H9 (cell line): ENCODE measurements at places on chromosomes 2 and 18. TPM values are rescaled to one million over a fixed set of nuclear protein-coding genes. Genes with fewer than 3 reads are reported as not detected.

The NYAP2 gene
- not detected in 2 replicates for total RNA-seq

The CLHC1 gene
- 8.0 and 9.2 TPM in 2 replicates for total RNA-seq

The LYPD6B gene
- total RNA-seq = 1.0 and 2.0 TPM in 2 replicates

The CRYGD gene
- not detected in 2 replicates for total RNA-seq

The WIPF1 gene
- total RNA-seq = 5.1 and 6.2 TPM in 2 replicates

The SERPINB12 gene
- total RNA-seq = not detected in 2 replicates

The SLC9A2 gene
- 0.04 TPM in 2 replicates for total RNA-seq

The PJVK gene
- total RNA-seq = 4.0 and 4.7 TPM in 2 replicates

GRCh38 chr2:120141300-120142069 lies 81.7 kb downstream of the TMEM185B start:
- no peaks in the 10 kb centered on the region for H3K36me3 ChIP-seq
- no peak for DNase-seq
- no peaks in the 10 kb centered on the region for H3K4me1 ChIP-seq
- H3K27ac ChIP-seq = no peak overlapping the region
- no peaks in the 10 kb centered on the region for H3K27me3 ChIP-seq

DNA sequence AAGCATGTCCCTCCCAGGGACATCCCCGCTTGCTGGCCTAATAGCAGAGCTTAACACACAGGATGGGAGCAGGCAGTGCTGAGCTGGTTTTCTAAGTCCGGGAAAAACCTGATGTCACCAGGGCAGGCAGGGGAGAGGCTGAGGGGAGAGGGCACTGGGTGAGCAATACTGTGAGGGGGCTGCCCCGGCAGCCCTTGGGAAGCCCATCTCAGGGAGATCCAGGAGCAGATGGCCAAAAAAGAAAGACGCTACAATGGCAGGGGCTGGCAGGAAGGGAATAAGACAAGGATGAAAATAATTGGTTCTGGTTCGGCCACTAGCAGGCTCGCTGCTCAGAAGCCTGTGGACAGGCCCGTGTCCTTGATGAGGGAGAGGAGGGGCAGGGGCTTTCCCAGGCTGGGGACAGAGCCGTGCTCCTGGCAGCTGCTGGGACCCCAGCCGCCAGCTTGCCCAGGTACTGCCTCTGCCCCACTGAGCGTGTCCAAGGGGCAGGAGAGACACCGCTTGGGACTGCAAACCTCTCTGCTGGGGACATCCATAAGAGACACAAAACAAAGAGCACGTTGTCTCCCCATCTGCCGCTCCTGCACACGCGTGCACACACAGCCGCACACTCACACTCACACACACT lies 30.2 kb downstream of the SMAD7 start:
- no peak overlapping the region for H3K4me3 ChIP-seq
- peaks cover 7% of the 10 kb centered on the region for H3K4me1 ChIP-seq
- no peak overlapping the region for H3K27ac ChIP-seq
- peaks cover 25% of the 10 kb centered on the region for H3K36me3 ChIP-seq
- no peaks in the 10 kb centered on the region for H3K27me3 ChIP-seq

DNA sequence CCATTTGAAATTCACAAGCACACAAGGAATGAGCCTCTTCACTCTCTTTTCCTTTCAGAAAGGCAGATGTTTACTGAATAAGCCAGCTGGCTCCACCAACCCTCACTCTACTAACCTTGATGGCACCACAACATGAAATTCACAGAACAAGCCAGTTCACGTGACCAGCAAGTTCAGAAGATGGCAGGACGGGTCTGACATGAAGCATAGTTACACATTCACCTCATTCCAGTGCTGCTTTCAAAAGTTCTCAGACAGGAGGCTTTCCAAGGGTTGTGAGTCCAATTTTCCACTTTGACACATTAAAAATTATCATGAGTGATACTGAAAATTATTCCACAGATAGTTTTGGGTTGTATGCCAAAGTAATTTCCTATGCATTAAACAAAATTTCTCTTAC lies 74.2 kb upstream of the MBOAT2 start:
- H3K4me3 ChIP-seq = no peak overlapping the region
- peaks cover 9% of the 10 kb centered on the region; the same call in 1 of the 2 replicates for H3K4me1 ChIP-seq
- no peaks in the 10 kb centered on the region; the same call in 1 of the 2 replicates for H3K27me3 ChIP-seq
- H3K36me3 ChIP-seq = peaks cover 9% of the 10 kb centered on the region
- H3K27ac ChIP-seq = no peak overlapping the region
- no peak for DNase-seq

DNA sequence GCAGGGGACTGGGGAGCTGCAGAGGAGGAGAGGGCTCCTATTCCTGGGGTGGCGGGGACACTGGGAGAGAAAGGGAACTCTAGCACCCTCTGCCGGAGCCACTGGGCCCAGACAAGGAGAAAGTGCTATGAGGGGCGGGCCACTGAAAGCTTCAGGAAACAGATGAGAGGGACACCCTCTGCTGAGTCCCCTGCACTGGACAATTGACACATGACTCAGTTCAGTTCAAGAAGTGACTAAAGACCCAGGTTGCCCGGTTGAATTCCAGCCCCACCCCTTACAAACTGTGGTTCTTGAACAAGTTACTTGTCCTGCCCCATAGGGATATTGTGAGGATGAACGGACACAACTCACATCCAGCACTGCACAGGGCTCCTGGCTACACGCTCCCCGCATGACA lies 5.0 kb downstream of the RUFY4 start:
- H3K27ac ChIP-seq = no peak overlapping the region
- peak; percentile 74 for DNase-seq
- no peak overlapping the region for H3K4me3 ChIP-seq
- H3K36me3 ChIP-seq = no peaks in the 10 kb centered on the region
- H3K4me1 ChIP-seq = no peaks in the 10 kb centered on the region; the same call in 1 of the 2 replicates

DNA sequence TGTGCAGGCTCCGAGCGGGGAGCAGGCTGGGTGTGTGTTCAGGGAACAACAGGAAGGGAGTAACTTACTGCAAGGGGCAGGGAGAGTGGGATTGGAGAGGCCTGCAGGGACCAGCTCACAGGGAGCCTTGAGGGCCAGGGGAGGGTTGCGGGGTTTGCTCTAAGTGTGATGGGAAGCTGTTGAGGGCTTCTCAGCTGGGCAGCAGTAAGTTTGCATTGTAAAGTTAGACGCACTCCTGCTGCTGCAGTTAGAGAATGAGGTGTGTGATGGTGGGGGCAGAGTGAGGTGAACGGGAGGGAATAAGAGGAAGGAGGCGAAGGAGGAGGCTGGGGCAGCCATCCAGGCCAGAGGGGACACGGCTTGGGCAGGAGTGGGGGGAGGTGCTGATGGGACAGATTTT lies 53.4 kb downstream of the BOLA3 start:
- no peaks in the 10 kb centered on the region for H3K4me1 ChIP-seq
- DNase-seq = peak; percentile 15
- H3K36me3 ChIP-seq = peaks cover 49% of the 10 kb centered on the region
- H3K27me3 ChIP-seq = no peaks in the 10 kb centered on the region
- H3K27ac ChIP-seq = no peak overlapping the region
- H3K4me3 ChIP-seq = no peak overlapping the region

GRCh38 chr2:218882461-218882816 lies 1.8 kb downstream of the WNT10A start:
- no peak overlapping the region for H3K27ac ChIP-seq
- peaks cover 88% of the 10 kb centered on the region for H3K27me3 ChIP-seq
- DNase-seq = no peak

DNA sequence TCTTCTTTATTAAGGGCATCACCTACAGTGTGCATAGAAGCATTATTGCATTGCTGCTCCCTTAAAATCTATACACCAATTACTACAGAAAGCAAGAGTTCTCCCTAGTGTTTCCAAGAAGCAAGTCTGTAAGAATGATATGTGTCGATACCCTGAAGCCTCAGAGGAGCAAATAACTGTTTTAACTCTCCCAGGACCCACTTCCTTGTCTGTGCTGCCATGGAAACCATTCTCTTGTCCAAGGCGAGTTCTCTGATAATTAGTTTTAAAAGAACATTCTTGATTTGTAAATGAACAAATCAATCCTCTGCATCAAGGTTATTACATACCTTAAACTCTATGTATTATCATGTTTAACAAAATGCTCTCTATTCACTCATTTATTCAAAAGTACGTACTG lies 326.8 kb upstream of the KLHL14 start:
- no peak overlapping the region for H3K27ac ChIP-seq
- H3K4me3 ChIP-seq = no peak overlapping the region
- no peaks in the 10 kb centered on the region for H3K36me3 ChIP-seq
- H3K4me1 ChIP-seq = no peaks in the 10 kb centered on the region
- no peak for DNase-seq

GRCh38 chr2:201909961-201910361 lies 103.6 kb downstream of the CDK15 start:
- no peak for DNase-seq
- peaks cover 7% of the 10 kb centered on the region; the same call in 1 of the 2 replicates for H3K4me1 ChIP-seq
- H3K27me3 ChIP-seq = no peaks in the 10 kb centered on the region
- no peak overlapping the region for H3K4me3 ChIP-seq
- H3K27ac ChIP-seq = no peak overlapping the region

GRCh38 chr2:12809526-12809925 lies 92.8 kb downstream of the TRIB2 start:
- no peak for DNase-seq
- H3K27ac ChIP-seq = no peak overlapping the region
- H3K4me3 ChIP-seq = no peak overlapping the region
- peaks cover 3% of the 10 kb centered on the region; the same call in 1 of the 2 replicates for H3K4me1 ChIP-seq
- no peaks in the 10 kb centered on the region for H3K36me3 ChIP-seq

DNA sequence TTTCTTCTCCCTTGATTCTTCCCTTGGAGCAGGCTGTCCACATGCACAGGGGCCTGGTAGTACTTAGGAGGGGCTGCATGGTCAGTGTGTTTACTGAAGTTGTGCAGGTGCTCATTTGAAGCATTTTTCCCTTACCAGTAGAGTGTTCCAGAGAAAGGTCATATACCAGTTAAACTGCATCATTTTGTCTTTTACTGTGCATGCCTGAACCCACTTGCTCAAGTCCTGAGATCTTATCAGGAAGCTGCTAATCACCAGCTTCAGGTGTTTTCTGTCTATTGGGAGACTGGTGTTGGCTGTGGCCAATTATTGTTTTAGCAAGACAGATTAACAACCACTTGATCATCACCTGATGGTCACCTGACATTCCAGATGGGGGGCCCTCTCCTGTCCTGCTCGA lies 676.6 kb downstream of the DPP10 start:
- DNase-seq = no peak
- H3K4me3 ChIP-seq = no peak overlapping the region

DNA sequence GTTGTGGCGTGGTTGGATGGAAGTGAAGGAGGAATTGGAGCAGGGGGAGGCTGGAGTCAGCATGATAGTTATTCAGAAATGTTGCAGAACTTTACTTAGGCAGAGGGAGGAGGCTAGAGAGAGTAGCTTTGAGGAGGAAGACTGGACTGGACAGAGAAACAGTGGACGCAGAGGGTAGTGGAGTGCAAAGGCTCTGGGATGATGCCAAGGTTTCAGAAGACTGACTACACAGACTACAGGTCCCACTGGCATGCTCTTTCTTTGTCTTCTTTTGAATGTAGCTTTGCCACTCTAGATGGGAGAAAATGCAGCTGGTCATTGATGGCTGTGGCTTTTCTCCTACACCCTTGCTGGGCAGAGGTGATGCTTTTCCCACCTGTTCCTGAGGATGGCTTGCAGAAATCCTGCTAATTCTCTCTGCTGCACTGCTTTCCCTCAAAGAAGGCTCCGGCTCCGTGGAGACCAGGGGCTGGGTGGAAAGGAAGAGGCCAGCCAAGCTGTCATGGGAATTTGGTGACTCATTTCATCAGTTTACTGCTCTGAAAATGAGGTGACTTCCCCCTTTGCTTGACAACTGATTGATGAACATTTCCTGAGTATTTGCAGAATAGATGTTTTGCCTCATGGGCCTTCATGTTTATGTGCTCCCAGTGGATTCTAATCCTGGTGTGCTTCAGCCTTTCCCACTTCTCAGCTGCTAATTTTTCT lies 42.4 kb downstream of the MEIS1 start:
- no peak overlapping the region for H3K4me3 ChIP-seq
- H3K27me3 ChIP-seq = no peaks in the 10 kb centered on the region
- H3K36me3 ChIP-seq = no peaks in the 10 kb centered on the region
- no peak overlapping the region for H3K27ac ChIP-seq
- no peak for DNase-seq

DNA sequence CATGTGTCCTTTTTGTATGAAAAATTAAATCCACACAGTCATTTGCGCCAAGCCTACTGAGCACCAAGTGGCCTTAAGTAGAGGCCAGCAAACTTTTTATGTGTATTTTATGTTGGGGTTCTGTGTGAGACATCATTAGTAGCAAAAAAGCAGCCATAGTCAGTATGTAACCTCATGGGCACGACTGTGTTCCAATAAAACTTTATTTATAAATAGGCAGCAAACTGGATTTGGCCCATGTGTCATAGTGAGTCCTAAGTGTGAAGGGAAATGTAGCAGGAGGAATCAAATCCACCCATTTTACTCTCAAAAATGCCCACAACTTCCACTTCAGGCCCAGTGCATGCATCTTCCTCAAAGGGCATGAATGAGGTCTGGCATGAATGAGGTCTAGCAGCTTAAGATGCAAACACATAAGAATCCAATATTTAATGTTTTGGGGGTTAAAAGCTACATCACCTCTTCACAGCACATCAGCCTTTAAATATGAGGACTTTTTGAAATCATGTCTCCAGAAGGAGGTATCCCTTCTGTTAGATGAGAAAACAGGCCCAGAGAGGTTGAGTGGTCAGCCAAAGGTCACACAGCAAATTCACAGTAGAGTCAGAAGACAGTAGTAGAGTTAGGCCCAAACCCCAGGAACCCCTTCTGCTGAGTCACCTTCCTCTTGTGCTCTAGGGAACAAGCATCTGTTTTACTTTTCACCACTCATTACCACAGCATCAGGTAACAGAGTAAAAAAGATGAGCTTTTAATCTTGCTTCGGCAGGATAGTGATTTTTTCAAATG lies 45.6 kb downstream of the MREG start:
- no peak overlapping the region for H3K4me3 ChIP-seq
- H3K4me1 ChIP-seq = no peaks in the 10 kb centered on the region
- H3K27me3 ChIP-seq = no peaks in the 10 kb centered on the region
- H3K36me3 ChIP-seq = peaks cover 14% of the 10 kb centered on the region

- no peak overlapping the region for H3K4me3 ChIP-seq
- H3K27me3 ChIP-seq = no peaks in the 10 kb centered on the region
- H3K36me3 ChIP-seq = no peaks in the 10 kb centered on the region
- no peak for DNase-seq
- H3K27ac ChIP-seq = no peak overlapping the region
- no peaks in the 10 kb centered on the region for H3K4me1 ChIP-seq
These were observed 20.2 kb upstream of the EMILIN2 start for GRCh38 chr18:2826581-2826980.

- DNase-seq = no peak
- no peaks in the 10 kb centered on the region for H3K4me1 ChIP-seq
- no peak overlapping the region for H3K4me3 ChIP-seq
- H3K27me3 ChIP-seq = no peaks in the 10 kb centered on the region
These were observed 84.0 kb downstream of the RND3 start for GRCh38 chr2:150403457-150403856.
